ENCODE measurements at places on chromosomes 7 and 10.

DNA sequence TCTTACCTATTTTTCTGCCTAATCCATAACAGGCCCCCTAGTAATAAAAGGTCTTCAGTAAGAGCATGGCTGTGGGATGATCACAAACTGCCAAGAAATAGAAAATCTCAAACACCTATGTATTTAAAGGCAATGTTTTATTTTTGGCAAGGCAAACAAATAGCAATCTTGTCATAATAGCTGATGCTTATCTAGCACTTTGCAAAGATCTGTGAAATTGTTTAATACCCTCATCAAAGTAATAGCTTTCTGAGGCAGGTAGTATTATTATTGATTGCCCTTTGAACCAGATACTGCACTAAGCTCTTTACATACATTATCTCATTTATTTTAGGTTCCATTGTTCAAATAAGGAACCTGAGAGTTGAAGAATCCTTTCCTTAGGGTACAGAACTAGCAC is 1.6 kb upstream of the CADPS2 start:
- DNase-seq: no peak

DNA sequence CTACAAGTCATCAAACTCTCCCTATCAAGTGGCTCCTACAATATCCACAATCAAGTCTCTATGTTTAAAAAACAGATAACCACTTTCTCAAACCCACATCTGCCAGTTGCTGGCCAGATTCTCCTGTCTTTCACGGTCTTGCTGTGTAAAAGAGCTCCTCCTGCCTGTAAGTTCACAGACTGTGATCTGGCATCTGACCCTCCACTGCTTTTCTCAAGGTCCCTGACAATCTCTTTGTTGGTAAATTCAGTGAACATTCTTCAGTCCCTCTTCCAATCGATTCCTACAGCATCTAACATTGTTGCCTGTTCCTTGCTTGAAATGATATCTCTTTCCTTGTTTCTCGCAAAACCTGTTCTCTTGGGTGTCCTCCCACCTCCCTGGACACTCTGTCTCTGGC is 18.5 kb upstream of the LMOD2 start:
- DNase-seq: no peak

DNA sequence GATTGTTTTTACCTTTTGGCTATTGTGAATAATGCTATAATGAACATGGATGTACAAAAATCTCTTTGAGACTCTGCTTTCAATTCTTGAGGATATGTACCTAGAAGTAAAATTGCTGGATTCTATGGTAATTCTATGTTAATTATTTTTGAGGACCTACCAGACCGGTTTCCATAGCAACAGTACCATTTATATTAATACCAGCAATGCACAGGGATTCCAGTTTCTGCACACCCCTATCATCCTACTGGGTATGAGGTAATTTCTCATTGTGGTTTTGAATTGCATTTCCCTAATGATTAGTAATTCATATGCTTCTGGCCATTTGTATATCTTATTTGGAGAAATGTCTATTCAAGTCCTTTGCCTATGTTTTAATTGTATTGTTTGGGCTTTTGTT is 9.9 kb upstream of the PPP1R9A start:
- no peak for DNase-seq

DNA sequence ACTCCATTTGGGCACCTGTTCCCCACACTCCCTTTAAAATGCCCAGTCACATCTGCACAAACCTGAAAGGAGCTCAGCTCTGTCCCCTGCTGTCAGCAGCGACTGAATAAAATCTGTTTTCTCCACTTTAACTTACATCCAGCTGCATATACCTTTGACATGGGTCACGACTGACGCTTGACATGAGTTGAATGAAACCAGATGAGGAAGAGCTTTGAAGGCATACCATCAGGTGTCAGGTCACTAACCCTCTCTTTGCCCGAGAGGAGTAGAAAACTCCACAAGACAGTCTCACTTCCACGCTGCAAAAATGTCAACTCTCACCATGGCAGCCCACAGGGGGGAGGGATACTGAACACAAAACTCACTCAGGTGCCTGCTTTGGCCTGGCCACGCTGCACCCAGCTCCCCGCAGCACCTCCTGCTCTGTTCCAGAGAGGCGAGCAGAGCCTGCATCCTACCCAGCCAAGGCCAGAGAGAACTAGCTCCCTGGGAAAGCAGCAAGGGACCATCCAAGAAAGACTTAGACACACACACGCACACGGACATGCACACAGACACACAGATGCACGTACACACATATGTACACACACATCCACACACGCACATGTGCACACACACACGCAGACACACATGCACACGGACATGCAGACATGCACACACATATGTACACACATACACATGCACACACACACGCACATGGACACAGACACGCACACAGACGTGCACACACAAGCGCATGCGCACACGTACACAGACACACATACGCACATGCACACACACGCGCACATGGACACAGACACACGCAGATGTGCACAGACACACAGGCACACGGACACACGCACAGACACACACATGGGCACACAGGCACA is 191.0 kb downstream of the MAD1L1 start:
- no peak for DNase-seq

- DNase-seq: no peak
Measured at GRCh38 chr7:128948976-128949760, 11.4 kb downstream of the IRF5 start.

GRCh38 chr7:27103489-27104226 is 1.2 kb upstream of the HOXA2 start:
- DNase-seq: no peak

- DNase-seq: no peak
Measured at GRCh38 chr7:39069896-39070881, 92.5 kb downstream of the POU6F2 start.

DNA sequence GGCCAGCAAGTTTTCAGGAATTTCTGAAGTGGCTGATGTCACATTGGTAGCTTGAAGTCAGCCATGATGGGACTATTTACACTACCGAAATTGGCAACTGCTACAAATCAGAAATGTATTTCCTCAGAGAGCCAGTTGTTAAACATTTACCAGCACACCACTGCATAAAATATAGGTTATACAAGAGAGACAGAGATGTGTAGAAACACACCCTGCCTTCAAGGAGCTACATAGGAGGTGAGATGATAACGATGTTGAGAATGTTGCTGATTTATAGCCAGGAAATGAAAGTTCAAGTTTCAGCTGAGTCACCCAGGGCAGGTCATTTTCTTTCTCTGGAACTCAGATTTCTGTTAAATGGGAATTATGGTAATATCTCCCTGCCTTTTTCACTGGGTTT is 46.0 kb upstream of the TCF7L2 start:
- DNase-seq: no peak

GRCh38 chr7:55019191-55019690 is 424 bp downstream of the EGFR start:
- no peak for DNase-seq

DNA sequence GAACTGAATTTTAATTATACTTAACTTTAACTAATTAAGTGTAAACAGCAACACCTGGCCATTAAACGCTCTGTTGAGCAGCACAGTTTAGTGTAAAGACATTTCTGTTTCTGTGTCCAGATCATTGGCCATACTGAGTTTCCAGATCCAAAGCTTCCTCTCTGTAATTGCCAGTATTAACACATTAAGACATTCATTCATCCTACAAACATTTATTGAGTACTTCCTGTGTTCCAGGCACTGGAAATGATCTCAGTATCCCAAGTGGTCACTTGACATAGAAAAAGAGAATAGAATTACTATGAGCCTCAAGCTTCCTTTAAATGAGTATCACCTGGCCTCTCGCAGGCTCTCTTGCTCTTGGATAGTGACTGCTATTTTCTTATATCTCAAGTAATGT is 618.1 kb downstream of the SORCS3 start:
- no peak for DNase-seq

DNA sequence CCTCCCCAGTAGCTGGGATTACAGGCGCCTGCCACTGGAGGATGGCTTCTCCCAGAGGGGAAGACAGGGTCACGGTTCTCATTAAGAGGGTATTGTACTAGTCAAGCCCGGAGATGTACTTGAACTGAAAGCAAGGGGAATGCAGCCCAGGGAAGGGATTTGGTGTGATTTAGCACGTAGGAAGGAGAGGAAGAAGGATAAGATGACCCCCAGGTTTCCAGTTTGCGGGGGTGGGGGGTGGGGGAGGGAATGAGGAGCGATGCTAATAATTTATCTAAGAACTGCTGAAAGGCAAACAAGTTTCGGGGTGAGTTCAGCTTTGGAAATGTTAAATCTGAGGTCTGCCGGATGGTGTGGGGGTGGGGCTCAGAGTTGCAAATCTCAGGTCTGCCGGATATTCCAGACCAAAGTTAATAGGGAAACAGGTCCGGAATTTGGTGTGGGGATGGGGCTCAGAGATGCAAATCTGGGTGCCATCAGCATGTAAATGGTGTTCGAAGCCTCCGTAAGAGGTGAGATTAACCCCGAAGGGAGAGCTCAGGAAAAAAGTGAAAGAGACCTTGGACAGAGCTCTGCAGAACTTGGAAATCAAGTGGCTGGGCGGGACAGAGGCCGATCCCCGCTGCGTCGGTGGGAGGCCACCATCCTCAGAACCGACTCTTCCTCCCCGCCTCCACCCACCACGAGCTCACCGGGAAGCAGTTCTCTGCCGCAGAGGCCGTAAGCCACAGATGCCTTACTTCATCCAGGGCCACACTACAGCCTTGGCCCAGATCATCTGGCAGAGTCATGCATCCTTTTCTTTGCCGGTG is 1.6 kb upstream of the SEPHS1 start:
- no peak for DNase-seq

DNA sequence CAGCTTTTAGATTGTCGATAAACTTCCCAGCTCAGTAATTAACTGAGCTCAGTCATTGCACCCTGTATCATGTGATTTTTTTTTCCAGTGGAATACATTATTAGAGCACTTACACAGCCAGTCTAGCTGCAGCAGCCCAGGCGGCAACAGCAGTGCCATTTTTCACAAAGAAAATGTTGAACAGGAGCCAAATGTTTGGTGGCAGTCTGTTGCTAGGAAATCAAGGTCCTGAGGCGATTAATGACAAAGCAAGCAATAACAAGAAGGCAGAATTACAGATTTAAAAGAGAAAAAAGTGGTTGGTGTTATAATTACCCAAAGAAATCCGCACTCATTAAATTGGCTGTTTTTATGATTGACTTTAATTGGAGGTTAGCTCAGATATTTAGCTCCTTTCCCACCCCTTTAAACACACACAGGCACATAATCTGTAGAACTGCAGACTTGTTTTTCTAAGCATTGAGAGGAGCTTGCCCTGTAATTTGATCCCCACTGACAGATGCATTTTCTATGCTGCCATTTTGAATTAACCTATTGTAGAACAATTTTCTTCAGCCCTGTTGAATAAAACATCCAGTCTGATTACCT is 267.4 kb downstream of the ADK start:
- no peak for DNase-seq

- no peak for DNase-seq
Measured at GRCh38 chr7:91140982-91141381, 123.3 kb upstream of the FZD1 start.

GRCh38 chr7:5248201-5248885 is 34.4 kb upstream of the SLC29A4 start:
- no peak for DNase-seq
